ENCODE measurements at places on chromosomes 12 and 14. TPM values are rescaled to one million over a fixed set of nuclear protein-coding genes. Genes with fewer than 3 reads are reported as not detected.
A peak's percentile ranks its signal among the peaks of the same experiment; 100 is the strongest.

DNA sequence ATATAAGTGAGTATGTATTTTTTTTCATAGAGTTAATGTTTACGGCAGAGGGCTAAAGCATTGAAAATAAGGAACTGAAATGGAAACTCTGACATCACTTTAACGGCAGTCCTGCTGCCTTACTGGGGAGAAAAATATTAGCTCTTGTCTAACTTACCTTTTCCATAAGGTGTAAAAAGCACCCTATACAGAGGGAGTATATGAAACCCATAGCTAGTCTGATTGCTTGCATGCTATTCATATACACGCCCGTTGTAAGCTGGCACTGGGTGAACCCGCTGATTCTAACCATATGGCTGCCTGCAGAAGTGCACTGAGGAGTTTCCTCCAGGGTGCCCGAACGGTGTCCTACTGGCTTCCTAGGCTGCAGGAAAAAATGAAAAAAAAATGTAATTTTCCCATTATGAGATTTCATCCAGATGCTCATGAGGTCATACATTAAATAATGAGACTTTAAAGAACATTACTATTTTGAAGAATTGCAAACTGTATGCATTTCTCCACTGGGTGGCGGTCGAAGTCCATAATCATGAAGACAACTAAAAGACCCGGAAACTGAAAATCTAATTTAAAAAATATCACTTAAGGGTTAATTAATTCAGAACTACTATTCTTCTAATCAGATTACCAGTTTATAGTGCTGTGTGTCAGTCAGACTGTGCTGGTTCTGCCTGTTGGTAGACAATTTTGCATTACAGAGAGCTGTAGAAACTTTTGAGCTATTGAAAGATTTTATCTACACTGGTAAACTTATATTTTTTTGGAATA, 144.7 kb downstream of the ALX1 start:
- no peak overlapping the region for H3K27ac ChIP-seq
- DNase-seq, result no peak
- peak overlapping the region; percentile 66 for H3K4me3 ChIP-seq
- no peaks in the 10 kb centered on the region for H3K36me3 ChIP-seq
- no peaks in the 10 kb centered on the region for H3K27me3 ChIP-seq
- peaks cover 5% of the 10 kb centered on the region for H3K4me1 ChIP-seq

DNA sequence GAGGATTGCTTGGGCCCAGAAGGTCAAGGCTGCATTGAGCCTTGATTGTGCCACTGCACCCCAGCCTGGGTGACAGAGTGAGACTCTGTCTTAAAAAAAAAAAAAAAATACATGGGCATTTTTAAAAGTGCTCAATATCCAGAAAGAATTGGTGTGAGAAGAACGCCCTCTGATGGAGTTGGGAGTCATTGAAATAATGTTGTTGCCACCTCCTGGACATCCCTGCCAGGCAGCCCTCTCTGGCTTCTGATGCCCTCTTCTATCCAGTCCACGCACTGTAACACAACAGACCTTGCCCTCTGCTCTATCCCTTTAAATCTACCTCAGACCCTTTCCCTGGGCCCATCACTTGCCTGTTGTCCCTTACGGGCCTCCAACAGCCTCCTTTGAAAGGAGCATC, 4.9 kb downstream of the PTGDR start:
- no peak overlapping the region for H3K4me3 ChIP-seq
- no peak overlapping the region for H3K27ac ChIP-seq
- DNase-seq, result no peak
- H3K4me1 ChIP-seq, result peaks cover 9% of the 10 kb centered on the region
- H3K27me3 ChIP-seq, result peaks cover 61% of the 10 kb centered on the region
- H3K36me3 ChIP-seq, result no peaks in the 10 kb centered on the region

- H3K36me3 ChIP-seq, result peaks cover 3% of the 10 kb centered on the region
- no peak overlapping the region for H3K4me3 ChIP-seq
- H3K4me1 ChIP-seq, result peaks cover 22% of the 10 kb centered on the region
- no peaks in the 10 kb centered on the region for H3K27me3 ChIP-seq
Observed at GRCh38 chr14:35395283-35395682, 9.3 kb downstream of the NFKBIA start.

GRCh38 chr14:31142455-31143087, 65.0 kb downstream of the HECTD1 start:
- H3K4me3 ChIP-seq, result no peak overlapping the region
- H3K4me1 ChIP-seq, result no peaks in the 10 kb centered on the region
- no peaks in the 10 kb centered on the region for H3K27me3 ChIP-seq
- no peak for DNase-seq

GRCh38 chr12:104172570-104172947, 34.5 kb upstream of the NFYB start:
- peaks cover 6% of the 10 kb centered on the region for H3K4me1 ChIP-seq
- H3K36me3 ChIP-seq, result no peaks in the 10 kb centered on the region
- no peak overlapping the region for H3K4me3 ChIP-seq
- H3K27me3 ChIP-seq, result no peaks in the 10 kb centered on the region
- no peak for DNase-seq
- H3K27ac ChIP-seq, result no peak overlapping the region

DNA sequence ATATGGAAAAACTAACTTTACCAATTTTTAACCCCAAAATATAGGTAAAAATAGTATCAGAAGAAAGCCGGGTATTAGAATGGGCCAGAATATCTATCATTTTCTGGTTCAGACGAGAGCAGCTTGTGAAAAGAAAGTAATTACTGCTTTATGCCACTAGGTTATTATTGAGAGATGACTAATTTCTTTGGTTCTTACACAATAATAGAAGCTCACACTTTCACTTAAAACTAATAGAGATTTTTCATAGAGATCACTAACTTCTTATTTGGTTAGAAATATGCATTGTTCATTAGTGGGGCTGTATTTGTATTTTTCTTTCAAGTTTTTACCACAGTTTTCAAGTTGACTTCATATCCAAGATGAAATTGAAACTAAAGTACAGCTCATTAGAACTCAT, 1241.2 kb upstream of the FLRT2 start:
- H3K27me3 ChIP-seq, result no peaks in the 10 kb centered on the region
- H3K36me3 ChIP-seq, result no peaks in the 10 kb centered on the region
- no peak for DNase-seq
- H3K4me1 ChIP-seq, result no peaks in the 10 kb centered on the region

- H3K27ac ChIP-seq, result no peak overlapping the region
- DNase-seq, result no peak
- no peaks in the 10 kb centered on the region for H3K36me3 ChIP-seq
- no peak overlapping the region for H3K4me3 ChIP-seq
- H3K27me3 ChIP-seq, result no peaks in the 10 kb centered on the region
Observed at GRCh38 chr12:2673966-2674810, 120.6 kb upstream of the FKBP4 start.

GRCh38 chr14:96797582-96798349, 584 bp downstream of the VRK1 start:
- H3K4me1 ChIP-seq, result peaks cover 22% of the 10 kb centered on the region
- H3K4me3 ChIP-seq, result peak overlapping the region; percentile 63
- H3K27me3 ChIP-seq, result no peaks in the 10 kb centered on the region
- H3K27ac ChIP-seq, result peak overlapping the region; percentile 47

NELL2 gene
- polyA plus RNA-seq, result 0.39 TPM

CLEC1B gene
- not detected for polyA plus RNA-seq

CSRNP2 gene
- 1.7 TPM for polyA plus RNA-seq

APEX1 gene
- 85.4 TPM for polyA plus RNA-seq

All from CD14-positive monocyte (primary cell).